ENCODE measurements at places on chromosomes 3 and 15. TPM values are rescaled to one million over a fixed set of nuclear protein-coding genes. Genes with fewer than 3 reads are reported as not detected.

FBXL22 gene
- 17.4 TPM for total RNA-seq

CPLX3 gene
- 3.3 TPM for total RNA-seq

CYP1A2 gene
- total RNA-seq, result not detected

MTMR10 gene
- 30.1 TPM for total RNA-seq

TRAT1 gene
- not detected for total RNA-seq

GOLGA6L7 gene
- not detected for total RNA-seq

GLT8D1 gene
- total RNA-seq, result 23.1 TPM

RPL39L gene
- total RNA-seq, result 5.1 TPM

- DNase-seq, result no peak
Observed at GRCh38 chr3:112170046-112170445, 37.0 kb upstream of the GCSAM start.

- no peak for DNase-seq
Observed at GRCh38 chr3:12656193-12656592, 7.7 kb downstream of the RAF1 start.

GRCh38 chr15:76480267-76480666 is 143.7 kb downstream of the ISL2 start:
- no peak for DNase-seq

- DNase-seq, result no peak
Observed at GRCh38 chr3:128449111-128449638, 17.5 kb downstream of the DNAJB8 start.

- no peak for DNase-seq
Observed at GRCh38 chr3:169999433-169999832, 32.8 kb downstream of the SEC62 start.

GRCh38 chr3:190357468-190357867 is 30.5 kb upstream of the CLDN16 start:
- no peak for DNase-seq

DNA sequence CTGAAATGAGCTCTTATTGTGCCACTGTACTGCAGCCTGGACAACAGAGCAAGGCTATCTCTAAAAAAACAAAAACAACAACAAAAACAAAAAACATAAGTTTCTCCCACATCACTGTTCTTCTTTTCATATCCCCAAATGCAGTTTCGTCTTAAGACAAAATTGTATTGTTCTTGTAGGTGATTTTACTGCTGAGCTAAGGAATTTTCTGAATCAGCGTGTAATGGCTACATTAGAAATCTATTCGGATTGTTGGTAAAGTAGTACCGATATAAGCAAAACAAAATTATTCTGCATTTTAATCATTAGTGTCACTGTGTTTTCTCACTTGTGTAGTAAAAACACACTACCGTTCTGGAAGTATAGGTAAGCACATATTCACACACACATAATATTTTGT is 512.5 kb downstream of the ROBO1 start:
- DNase-seq, result no peak

DNA sequence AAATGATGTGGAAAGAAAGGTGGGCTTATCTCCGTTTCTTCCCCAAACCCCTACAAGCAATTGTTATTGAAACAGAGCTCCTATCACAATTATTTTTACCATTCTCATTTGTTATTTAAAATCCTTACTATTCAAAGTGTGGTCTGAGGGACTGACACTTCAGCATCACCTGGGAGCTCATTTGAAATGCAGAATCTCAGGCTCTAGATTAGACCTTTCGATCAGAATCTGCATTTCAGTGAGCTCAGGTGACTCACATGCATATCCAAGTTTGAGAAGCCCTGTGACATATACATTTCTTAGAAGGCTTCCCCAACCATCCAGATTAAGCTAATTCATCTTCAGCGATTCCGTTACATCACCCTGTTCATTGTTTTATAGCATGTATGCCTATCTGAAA is 145.0 kb downstream of the KCNH8 start:
- DNase-seq, result no peak

DNA sequence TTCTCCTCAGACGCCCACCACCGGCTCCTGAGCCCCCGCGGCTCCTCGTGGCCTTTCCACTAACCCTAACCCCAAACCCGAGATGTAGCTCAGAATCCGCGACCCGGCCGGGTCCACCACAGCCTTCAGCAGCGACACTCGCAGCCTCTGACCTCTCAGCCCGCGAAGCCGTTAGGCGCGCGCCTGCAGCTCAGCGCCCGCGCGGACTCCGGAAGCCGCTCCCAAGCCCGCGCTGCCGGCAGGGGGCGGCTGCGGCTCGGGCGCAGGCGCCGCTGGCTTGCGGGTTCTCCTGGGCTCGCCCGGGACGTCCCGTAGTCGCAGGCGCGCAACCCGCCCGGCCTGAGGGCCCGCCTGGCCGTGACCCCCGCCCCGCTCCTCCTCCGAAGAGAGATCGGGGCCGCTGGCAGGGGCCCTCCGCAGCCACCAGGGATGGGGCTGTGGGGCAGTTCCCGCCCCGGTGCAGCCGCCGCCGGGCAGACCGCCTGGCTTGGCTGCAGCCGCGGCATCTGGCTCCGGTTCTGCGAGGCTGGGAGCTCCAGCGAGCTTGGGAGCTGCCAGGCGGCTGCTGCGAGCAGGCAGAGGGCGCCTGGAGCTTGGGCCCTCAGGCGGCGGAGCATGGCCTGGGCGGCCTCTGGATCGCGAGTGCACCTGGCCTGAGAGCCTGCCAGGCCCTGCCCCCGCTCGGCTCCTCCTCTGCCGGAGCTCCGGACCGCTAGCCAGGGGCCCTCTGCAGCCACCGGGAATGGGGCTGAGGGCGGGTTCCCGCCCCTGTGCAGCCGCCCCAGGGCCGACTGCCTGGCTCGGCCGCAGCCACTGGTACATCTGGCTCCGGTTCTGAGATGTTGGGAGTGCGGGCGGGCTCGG is 120.7 kb downstream of the LMLN start:
- peak; percentile 62 for DNase-seq

GRCh38 chr3:140434261-140434905 is 243.5 kb upstream of the TRIM42 start:
- no peak for DNase-seq

DNA sequence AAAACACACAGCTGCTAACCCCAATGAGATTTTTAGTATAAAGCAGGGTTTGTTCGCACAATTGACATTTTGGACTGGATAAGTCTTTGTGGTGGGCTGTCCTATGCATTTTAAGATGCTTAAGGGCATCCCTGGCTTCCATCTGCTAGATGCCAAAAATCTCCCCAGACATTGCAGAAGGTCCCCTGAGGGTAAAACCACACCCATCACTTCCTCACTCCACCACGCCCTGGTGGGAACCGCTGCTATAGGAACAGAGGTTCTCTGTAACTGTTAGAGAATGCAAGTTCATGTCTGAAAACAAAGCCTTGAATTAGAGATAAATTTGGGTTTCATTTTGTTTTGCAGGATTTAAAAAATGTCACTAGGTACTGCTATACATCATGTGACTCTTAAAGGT is 67.7 kb downstream of the ARHGEF26 start:
- no peak for DNase-seq

DNA sequence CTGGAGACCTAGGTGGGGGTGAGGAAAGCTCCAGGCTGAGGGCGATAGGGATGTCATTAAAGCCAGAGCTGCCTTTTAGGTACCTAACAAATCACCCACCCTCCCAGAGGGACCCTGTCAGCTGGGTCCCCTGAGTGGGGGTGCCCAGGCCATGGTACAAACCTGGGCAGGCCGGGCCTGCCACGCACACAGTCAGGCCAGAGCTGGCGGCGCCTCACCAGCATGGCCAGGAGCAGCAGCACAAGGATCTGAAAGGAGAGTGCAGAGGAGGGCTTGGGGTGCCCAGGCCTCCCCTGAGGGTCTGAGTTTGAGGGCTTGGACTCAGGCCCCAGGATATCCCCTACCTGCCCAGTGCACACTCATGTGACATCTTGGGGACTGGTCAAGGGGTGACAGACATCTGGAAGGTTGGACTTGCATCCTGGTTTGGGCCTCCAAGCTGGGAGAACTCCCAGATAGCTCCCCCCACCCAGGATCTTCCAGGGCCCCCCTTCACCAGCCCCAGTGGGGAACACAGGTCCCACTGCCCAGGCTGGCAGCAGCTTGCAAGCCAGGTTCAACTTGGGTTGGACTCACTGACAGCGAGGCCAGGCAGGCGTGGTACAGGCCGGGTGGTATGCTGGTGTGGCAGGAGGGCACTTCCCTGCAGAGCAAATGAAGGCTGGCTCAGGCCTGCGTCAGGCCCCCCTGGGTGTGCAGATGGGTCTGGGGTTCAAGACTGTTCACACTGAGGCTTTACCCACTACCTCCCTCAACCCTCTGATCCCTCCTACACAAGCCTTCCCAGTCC is 5.2 kb downstream of the STRA6 start:
- DNase-seq, result no peak

DNA sequence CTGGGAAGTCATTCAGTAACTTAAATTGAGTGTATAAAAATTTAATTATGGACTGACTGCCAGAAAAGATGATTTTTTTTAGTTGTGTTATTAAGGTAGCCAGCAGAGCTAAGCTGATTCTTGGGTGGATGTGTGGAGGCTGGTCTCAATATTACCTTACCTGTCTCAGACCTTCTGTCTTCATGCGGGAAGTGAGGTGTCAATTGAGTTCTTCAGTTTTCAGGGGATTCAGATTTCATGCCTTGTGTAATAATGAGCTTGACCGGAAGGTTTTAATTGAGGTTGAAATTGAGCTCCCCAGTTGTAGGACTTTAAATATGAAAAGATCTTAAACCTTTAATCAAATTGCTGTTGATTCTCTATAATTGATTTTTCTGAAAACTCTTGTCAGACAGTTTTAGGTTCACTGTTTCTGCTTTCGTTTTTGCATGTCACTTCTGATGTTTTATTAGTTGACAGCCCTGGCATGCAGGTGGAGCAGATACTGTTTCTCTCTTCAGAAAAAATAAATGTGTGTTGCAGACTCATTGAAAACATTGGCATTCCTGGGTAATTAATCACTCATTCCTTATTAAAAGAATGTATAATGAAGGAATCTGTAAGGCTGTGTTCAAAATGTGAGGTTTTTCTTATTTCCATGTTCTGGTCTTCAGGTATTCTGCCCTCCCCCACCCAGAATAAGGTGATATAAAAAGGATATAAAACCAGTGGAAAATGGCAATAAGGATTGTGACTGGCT is 54.5 kb downstream of the PSMD6 start:
- no peak for DNase-seq

DNA sequence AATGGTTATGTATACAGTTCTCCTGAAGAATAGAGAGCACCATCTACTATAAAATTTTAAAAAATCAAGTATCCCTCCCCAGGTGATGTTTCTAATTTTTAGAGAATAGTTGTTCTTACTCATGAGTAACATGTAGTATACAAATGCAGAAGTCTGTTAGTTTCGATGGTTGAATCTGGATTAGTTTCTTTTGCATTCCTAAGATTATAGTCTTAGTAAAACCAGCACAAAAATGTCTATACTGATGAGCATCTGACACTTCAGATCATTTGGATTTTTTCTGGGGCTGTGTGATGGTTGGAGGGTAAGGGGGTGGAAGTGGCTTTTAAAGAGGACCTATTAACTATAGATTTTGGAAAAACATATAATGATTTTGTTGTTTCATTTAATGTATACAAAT is 167.3 kb upstream of the SGO1 start:
- DNase-seq, result no peak

GRCh38 chr3:7787871-7788828 is 713.5 kb upstream of the LMCD1 start:
- no peak for DNase-seq

GRCh38 chr3:50010959-50011358 is 71.0 kb downstream of the RBM6 start:
- no peak for DNase-seq

DNA sequence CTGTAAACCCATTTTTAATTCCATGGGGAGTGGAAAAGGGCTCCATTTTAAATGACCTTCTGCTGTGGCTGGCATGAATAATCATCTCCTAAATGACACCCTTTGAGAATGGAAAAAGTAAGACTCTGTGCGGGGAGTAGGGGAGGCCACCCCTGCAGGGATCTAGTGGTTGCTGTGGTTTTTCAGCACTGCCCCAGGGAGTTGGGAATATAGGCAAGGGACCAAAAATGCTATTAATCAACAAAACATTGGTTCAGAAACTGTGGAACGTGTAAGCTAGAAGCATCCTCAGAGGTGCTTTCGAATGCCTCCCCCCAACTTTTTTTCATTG is 30.1 kb upstream of the ADAMTS7 start:
- no peak for DNase-seq

DNA sequence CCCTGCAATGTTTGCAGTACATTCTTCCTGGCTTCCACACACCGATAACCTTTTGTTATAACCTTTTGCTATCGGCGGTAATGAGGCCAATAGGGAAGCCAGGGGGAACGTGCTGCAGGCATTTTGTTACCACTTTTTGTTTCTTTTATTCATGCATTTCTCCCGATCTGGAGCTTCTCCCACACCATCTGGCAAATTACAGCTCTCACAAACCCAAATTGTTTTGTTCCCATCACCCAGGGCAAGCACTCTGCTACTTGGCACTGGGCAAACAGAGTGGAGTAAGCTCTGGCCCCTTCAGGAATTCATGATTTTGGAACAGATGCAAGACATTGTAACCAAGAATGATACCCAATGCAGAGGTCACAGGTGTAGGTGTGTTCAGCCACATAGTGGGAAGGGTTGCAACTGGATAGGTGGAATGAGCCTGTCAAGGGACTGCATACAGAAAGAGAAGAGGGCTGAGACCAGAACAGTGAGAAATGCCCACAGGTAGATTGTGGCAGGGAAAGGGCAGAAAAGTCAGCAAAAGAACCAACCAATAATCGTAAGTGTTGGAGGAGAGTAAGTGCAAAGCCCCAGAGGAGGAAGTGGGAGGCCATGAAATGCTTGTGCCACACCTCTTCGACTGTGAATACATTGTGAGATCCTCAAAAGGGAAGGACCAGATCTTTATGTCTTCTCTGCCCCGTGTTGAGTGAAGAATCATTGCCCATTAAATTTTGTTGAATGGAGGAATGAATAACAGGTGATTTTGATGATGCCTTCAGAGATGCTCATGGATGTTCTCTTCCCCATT is 45.8 kb downstream of the PARP15 start:
- DNase-seq, result no peak

DNA sequence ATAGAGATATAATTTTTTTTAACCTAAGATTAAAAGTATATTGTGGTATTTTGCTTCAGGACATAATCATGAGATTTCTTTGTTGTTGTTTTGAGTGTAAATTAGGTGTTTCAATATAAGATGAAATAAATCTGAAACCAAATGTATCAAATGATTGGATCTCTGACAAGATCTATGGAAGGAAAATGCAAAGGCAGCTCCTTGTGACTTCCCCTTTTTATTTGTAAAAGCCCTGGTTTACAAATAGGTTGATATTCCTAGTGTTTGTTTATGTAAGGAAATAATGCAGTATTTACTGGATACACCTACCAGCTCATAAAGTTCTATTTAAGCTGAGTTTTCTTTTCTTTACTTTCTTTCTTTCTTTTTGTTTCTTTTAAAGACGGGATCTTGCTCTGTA is 35.9 kb downstream of the STT3B start:
- DNase-seq, result no peak

- DNase-seq, result peak; percentile 24
Observed at GRCh38 chr3:110932567-110932966, 139.0 kb upstream of the NECTIN3 start.

- DNase-seq, result no peak
Observed at GRCh38 chr15:37122703-37123102, 22.4 kb upstream of the MEIS2 start.

- no peak for DNase-seq
Observed at GRCh38 chr3:158712443-158712842, 19.8 kb downstream of the RARRES1 start.
